ENCODE measurements at places on chromosomes 5 and 9.

DNA sequence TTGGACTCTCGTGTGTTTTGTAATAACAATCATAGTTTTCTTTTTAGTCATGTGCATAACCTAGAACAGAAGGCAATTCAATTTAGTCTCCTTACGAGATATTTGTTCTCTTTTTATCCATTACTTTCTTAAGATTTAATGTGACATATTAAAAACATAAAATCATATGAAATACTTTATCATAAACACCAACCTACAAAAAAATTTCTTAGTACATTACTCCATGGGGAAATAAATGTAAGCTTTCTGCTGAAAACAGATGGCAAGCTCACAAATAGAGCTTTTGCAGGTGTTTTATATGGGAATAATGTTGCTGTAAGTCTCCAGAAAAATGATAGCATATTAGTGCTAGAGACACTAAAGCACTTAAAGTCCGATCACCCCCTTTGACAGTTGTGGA, 1035.2 kb upstream of the ARRDC3 start:
- DNase-seq: no peak

DNA sequence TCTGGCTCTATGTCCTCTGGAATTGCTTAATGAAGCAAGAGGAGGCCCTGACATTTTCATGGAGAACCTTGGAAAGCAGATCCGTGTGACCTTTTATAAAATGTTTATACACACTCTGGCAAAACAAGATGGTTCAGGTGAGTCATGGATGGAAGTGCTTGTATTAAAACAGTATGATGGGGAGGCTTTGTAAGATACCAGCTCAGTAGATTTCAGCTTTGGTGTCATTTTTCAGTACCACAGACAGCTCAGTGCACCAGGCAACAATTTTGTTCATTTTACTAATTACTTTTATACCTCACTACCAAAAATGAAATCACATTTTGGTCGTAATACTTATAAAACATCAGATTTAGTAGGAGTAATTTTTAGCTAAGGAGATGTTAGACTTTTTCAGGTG, 5.2 kb downstream of the KCNN2 start:
- DNase-seq: no peak

- no peak for DNase-seq
Observed at GRCh38 chr9:130361873-130362362, 82.8 kb upstream of the ASS1 start.

DNA sequence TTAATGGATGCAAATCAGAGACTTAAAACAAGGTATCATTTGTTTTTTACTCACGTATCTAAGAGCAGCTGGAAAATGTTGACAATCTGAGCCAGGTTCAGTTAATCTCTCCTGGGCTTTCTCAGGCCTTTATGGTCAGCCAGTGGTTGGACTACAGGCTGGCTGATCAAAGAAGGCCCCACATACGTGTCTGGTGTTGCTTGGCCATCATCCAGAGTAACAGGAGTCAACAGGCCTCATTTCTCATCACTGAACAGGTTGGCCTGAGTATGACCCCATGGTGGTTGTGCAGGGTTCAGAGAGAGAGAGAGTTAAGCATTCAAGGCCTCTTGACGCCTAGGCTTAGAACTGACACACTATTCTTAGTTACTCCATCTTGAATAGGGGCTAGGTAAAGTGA, 97.0 kb upstream of the VLDLR start:
- no peak for DNase-seq

- no peak for DNase-seq
Observed at GRCh38 chr5:157740229-157740610, 3.3 kb upstream of the LSM11 start.

DNA sequence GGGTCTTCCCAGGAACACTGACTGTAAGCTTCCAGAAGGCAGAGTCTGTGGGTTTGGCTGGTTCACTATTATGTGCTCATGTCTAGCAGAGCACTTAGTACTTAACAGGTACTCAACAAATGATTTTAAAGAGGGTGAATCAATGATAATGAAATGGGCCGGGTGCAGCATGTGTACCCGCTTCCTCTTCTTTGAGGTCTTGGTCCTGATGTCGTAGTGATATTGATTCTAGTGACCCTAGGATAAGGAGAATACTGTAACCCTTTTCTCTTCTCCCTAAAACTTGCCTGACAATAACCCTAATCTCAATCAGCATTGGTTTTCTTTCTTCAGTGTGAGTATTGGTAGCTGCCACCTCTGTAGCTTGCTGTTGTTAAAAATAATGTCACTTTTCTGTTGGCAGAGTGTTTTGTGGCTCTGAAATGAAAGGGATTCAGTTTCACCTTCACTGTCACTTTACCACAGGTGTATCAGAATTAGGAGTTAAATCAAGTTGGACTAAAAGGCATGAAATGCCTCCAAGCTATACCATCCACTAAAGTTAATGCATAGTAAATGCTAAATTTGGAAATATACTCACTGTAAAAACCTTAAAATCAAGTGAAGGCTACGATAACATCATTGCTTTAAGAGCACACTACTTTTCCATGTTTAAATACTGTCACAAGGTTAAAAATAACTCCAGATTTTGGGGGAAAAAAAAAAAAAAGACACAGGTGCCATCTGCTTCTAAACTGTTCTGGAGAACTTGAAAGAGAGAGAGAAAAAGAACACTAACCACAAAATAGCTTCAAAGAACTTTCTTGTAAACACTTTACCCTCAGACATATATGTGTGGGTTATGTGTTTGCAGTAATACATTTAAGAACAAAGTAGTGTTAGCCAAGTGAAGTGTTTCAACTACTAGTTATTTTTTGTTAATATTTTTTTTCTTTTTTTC, 6.0 kb downstream of the CAMK4 start:
- no peak for DNase-seq

DNA sequence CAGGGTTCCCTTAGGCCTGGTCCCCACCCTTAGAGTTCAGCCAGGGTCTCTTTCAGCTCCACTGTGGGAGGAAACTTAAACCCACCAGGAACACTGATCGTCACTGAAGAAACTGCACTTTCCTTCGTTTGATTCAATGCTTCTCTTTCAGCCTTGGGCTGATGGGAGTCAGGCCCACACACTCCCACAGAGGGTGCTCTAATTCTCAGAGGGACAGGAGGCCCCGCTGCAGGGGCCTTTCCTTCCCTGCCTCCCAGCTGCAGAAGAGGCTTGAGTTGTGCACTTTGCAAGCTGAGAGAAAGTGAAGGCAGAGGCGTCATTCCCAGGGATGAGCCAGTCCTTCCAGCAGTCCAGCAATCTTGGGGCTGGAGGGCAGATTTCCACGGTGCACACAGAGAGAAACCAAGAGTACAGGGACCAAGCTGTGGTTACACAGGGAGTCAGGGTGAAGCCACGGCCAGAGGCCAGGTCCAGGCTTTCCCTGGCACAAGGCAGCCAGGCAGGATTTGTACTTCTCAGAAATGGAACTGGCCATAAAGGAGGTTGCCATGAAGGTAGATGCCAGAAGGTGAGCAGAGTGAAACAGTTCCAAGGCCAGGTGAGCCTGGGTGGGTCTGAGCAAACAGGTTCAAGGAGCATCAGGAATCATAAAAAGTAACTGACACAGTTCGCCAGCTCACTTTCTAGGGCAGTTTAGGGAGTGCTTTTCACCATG, 10.4 kb upstream of the GLIPR2 start:
- DNase-seq: no peak

GRCh38 chr9:91736898-91737601, 213.0 kb downstream of the ROR2 start:
- no peak for DNase-seq

DNA sequence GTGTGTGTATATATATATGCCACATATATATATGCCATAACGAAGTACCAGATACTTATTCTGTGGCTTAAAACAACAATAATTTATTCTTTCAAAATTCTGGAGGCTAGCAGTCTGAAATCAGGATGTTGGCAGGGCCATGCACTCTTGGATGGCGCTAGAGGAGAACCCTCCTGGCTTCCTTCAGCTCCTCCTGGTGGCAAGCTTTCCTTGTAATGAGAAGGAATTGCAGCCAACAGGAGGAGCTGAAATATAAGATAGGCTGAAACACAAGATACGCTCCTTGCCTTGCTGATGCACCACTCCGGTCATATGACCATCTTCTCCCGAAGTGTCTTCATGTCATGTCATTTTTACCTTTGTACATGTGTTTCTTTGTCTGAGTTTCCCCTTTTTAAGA, 368.1 kb upstream of the CTNND2 start:
- no peak for DNase-seq

- DNase-seq: no peak
Observed at GRCh38 chr5:32003981-32004380, 170.1 kb downstream of the GOLPH3 start.

DNA sequence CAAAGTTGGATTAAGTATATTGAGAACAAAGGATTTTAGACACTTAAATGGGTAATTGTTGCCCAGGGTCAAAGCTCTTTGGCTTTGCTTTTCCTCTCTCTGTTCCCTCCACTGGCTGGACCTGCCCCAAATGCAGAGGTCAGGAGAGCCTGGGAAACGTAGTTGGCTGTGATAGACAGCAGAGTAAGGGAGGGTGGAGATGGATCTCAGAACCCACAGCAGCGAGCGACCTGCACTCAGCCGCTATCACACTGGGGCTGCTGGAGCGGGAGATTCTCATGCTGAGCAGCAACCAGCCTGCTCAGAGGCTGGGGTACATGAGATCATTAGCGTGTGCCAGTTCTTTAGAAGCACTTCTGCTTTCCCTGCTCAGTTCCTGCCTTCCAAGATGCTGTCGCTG, 71.8 kb upstream of the TTC23L start:
- no peak for DNase-seq

GRCh38 chr5:170056561-170057267, 49.0 kb upstream of the FOXI1 start:
- peak; percentile 40 for DNase-seq

DNA sequence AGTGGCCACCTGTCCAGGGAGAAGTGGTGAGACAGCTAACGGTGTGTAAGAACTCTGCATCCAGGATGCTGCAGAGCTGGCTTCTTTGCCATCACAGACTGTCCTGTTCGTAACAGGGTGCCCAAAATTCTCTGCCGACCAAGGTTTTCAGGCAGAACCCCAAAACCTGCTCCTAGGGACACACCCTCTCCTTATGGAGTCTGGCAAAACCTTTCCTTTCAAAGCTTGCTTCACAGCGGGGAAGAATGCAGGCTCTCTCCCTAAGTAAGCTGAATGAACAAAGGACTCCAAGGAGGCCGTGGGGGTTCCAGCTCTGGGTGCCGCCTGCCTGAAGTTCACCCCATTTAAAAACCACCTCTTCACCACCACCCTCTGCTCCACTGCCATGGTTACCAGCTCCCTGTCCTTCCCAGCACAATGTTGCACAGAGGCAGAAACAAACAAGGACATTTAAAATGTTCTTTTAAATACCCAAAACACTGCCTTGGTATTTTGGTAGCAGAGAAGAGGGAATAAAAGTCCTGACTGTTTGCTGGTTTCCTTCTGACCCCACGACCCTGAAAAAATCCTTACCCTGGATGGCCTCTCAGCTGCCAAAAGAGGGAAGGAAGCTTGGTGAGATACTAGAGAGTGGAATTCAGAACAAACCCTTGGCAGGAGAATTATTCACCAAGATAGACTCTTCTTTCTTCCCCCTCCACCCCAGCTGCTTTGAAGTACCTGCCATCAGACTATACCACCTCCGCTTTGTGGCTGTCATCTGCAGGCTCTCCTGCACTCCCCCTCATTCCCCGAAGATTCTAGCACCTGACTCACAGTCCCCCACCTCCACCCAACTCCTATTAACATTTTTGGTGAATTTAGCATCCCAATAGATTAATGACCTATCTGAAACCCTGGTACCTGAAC, 7.1 kb upstream of the KLF9 start:
- DNase-seq: peak; percentile 37

DNA sequence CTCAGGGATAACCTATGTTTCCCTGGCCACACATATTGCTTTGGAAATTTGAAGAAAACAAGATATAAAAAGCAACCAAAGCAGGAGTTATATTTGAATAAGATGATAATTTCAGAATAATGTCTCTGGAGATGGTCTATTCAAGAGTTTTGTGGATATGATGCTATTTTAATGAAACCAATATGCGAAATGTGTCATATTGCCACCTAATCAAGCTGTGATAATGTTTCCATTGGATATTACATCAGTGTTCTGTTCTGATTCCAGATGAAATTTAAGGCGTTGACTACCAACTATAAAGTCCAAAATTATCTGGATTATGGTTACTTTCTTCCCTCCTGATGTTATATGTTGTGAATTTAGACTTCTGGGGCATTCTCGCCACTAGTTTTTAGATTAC, 27.6 kb upstream of the NUDT12 start:
- DNase-seq: no peak

- DNase-seq: no peak
Observed at GRCh38 chr5:120999550-120999949, 535.5 kb downstream of the PRR16 start.

DNA sequence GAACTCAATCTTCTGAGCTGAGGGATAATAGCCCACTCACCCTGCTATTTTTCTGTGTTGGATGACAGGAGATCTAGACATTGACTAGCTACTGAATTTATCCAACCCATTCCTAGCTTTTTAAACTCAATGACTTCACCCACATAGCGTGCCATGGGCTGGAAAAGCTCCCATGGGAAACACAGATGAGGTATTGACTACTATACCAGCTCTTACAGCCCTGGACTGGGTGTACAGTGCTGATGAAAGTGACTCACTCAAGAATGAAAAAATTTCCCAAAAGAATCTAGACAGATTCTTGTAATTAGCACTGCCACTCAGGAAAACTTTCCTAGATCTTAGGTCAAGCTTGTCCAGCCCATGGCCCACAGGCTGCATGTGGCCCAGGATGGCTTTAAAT, 72.7 kb upstream of the NREP start:
- DNase-seq: peak; percentile 84

DNA sequence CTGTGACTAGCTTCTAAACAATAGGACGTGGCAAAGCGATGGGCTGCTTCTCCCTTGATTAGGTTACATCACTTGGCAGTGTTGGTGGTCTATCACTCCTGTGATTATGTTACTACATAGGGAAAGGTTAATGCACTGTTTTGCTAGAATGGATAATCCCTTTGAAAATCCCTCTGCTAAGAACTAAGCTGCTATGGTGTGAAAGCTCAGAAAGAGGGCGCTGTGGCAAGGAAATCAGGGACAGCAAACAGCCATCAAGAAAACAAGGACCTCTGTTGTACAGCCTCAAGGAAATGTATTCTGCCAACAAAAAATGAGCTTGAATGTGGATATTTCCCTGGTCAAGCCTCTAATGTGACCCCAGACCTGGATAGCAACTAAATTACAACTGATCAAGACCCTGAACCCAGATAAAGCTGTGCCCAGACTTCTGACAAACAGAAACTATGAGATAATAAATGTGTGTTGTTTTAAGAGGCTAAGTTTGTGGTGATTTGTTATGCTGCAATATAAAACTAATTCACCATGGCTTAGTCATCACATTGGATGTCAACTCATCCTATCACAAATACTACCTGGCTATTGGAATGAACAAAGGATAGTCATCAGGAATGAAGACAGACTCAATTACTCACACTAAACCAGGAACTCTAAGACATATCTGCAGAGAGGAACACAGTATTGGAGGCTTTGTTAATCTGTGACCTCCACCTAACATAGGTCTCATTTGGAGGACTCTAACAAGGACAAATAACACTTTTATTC, 1215.9 kb downstream of the EFNA5 start:
- no peak for DNase-seq

DNA sequence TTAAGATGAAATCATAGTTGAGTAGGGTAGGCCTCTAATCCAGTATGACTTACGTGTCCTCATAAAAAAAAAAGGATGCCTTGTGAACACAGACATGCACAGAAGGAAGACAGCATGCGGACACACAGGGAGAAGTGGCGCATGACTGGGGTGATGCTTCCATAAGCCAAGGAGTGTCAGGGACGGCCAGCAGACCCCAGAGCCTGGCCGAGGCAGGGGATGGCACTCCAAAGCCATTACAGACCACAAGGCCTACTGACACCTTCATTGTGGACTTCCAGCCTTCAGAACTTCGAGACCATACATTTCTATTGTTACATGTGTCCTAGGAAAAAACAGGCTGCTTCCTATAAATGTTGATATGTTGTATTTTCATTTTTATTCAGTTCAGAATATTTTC, 19.9 kb downstream of the EHMT1 start:
- no peak for DNase-seq
